ENCODE measurements at places on chromosomes 6 and 20.

DNA sequence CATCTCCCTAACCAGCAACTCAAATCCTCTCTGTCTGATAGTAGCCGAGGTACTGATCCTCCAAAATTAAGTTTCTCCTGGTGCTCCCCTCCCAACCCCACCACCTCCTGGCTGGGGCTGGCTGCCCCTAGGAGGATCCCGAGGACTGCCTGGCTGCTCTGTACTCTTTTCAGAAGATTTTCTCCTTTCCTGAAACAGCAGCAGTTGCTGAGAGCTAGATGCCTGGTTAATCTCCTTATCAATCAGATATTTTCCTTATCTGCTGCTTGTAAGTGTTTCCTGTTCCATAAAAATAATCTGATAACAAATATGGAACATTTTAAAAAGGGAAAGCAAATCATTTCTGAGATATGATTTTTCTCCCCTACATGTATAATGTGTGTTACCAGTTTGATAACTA lies 52.8 kb downstream of the ZMYND8 start:
- DNase-seq, result no peak

DNA sequence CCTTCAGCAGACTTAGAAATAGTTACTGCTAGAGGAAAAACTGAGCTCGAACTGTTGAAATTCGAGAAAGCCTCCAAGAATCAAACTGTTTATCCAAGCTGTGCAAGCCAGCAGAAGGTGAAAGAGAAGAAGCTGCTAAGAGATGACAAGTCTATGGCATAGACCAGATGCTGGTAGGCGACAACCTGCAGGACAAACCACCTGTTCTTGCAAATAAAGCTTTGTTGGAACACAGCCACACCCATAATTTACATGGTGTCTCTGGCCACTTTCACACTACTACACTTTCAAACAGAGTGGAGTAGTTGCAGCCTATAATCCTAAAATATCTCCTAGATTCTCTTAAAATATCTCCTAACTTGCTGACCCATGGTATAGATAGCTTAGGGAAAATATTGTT lies 33.3 kb downstream of the TNFRSF21 start:
- no peak for DNase-seq

DNA sequence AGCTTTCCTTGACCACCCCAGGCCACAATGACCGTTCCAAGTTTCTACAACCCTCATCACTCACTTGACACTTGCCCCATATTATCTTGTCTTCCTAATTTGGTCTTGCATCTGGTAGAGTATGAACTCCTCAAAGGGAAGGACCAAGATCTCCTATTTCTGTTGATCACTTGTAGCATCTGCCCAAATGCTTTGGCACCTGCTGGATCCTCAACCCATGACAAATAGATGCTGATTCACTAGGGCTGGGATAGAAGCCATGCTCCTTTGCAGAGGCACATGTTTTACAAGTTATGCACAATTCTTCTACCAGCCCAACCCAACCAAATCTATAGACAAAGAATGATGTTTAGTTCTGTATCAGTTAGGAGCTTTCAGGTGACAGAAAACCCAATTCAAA lies 110.7 kb downstream of the UNC5CL start:
- no peak for DNase-seq

DNA sequence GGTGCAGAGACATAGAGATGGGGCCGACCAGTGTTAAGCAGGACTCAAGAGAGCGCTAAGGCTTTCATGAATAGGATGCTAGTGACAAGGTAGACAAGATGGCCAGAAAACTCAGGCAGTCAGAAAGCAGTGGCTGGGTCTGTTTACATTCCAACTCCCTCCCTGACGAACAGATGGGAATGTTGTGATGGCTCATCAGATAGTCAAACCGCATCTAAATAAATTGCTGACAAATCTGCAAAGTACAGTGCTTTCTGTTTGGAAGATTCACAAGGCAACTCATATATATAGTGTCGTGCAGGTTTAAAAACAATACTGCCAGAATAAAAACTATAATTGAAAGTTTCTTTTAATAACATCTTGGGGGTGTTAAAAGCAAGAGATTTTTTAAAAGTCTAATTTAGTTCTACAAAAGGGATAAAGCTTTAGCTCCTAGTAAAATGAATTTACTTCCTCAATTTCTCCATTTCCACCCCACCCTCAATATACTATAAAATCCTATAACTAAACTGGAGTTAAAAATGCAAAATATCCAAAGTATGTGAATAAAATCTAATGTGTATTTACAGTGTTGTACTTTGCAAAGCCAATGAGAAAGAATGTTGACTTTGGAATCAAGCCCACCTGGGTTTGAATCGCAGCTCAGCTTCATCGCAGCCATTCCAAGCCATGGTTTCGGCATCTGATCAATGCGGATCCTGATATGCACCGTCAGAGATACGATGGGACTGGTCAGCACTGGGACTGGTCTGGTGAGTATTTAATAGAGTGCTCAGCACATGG lies 247.3 kb upstream of the PDE10A start:
- DNase-seq, result no peak

DNA sequence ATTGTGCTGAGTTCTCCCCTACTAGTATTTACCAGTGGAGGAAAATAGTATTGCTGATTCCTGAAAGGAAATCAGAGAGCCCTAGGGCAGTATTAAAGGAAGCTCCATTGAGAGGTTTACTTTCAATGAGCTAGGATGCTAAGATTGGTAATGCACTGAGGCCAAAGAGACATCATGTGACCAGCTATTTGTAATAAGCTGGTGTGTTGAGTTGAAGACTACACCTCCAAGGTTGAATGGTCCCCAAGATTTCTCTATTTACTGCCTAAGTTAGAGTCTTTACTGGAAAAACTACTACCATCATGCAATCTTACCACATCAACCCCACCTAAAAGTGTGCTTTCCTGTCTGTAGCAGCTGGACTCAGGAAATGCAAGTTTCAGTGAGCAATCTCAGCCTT lies 151.5 kb upstream of the GJE1 start:
- DNase-seq, result no peak

All from CD4-positive, alpha-beta T cell treated with Interleukin-17A for 4 hours (primary cell).